Mesendoderm (in vitro differentiated cells): ENCODE measurements at places on chromosomes 1 and 21.

DNA sequence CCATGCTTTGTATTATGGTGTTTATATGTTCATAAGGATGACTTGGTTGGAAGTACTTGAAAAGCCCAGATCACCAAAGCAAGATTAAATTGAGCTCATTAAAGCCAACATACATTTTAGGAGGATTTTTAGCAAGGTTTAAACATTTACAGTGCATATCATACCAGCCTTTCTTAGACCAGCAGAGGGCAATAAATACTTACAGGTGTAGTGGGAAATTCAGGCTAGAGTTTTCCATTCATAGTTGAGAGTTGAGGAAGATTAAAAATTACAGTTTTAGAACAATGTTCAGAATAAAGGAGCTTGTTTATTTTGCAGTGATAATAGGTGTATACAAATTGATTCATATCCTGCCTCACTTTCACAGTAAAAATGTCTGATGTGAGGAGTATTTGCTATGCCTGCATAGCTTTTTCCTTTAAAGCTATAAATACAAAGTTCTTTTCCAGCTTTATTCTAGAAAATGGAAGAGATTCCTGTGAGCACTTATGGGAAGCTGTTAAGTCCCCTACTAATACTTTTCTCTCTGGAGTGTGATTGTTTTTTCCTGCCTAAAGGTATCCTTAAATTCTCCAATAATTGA is 35.3 kb downstream of the DTL start:
- DNase-seq = peak; percentile 40
- H3K27me3 ChIP-seq = no peaks in the 10 kb centered on the region
- H3K4me3 ChIP-seq = no peak overlapping the region
- no peaks in the 10 kb centered on the region for H3K36me3 ChIP-seq
- H3K27ac ChIP-seq = no peak overlapping the region

- DNase-seq = peak; percentile 25
- H3K36me3 ChIP-seq = no peaks in the 10 kb centered on the region
These were observed 61.5 kb downstream of the PACC1 start for GRCh38 chr1:212353181-212353580.

DNA sequence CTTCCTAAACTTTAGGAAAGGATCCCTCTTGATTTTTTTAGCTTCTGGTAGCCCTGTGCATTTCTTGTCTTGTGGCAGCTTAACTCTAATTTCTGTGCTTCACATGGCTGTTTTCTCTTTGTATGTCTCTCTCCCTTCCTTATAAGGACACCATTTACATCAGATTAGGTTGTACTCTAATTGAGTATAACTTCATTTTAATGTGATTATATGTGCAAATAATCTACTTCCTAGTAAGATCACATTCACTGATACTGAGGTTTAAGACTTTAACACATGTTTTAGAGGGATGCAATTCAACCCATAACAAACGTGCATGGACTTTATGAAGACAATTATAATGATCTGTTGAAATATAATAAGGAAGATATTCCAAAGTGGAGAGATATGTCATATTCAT is 46.7 kb downstream of the RGS4 start:
- no peaks in the 10 kb centered on the region for H3K36me3 ChIP-seq
- H3K4me3 ChIP-seq = no peak overlapping the region
- no peak for DNase-seq
- H3K4me1 ChIP-seq = no peaks in the 10 kb centered on the region
- no peaks in the 10 kb centered on the region for H3K27me3 ChIP-seq

- no peak overlapping the region for H3K4me3 ChIP-seq
- no peaks in the 10 kb centered on the region for H3K36me3 ChIP-seq
- H3K4me1 ChIP-seq = no peaks in the 10 kb centered on the region
- DNase-seq = no peak
- H3K27me3 ChIP-seq = no peaks in the 10 kb centered on the region
- H3K27ac ChIP-seq = no peak overlapping the region
These were observed 565.8 kb upstream of the USP24 start for GRCh38 chr1:55781003-55781402.

GRCh38 chr1:206451134-206451686 is 19.1 kb upstream of the IKBKE start:
- peaks cover 5% of the 10 kb centered on the region for H3K36me3 ChIP-seq
- H3K4me3 ChIP-seq = no peak overlapping the region
- no peak overlapping the region for H3K27ac ChIP-seq
- no peaks in the 10 kb centered on the region for H3K4me1 ChIP-seq
- no peak for DNase-seq
